ENCODE measurements at places on chromosomes 4 and X.

DNA sequence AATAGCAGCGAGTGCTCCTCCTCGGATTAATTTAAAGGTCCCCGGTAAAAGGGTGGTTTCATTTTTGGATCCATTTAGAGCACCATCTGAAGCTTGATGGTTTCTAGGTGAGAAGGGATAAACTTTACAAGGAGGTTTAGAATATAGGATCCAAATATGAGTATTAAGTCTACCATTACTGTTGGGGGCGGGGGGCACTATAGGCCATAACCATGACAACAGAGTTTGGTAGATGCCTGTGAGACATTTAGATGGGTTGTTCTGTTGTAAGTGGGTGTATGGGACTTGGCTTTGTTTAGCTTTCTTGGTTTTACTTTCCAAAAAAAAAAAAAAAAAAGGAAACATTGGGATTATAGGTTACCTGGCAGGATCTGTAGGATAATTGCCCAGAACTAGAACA is 92.7 kb downstream of the TENT5D start:
- DNase-seq = no peak

- no peak for DNase-seq
These were observed 50.9 kb upstream of the RAP1GDS1 start for GRCh38 chr4:98210281-98210680.

DNA sequence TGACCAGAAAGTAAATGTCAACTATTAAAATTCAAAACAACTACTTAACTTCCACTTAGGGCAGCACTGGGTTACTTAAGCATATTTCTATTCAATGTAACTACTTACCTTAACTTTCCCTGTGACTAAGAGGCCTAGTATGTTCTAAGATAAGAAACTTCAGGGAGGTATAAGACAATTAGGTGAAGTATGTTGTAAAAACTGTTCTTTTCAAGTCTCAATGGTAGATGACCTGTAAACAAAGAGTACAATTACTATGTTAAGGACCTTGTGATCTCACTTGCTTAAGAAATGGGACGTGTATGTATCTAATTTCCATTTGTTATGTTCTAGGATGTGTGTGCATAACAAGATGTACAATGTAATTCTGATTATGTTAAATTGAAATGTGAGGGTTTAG is 960.5 kb downstream of the CCSER1 start:
- no peak for DNase-seq

GRCh38 chr4:142817442-142817841 is 28.7 kb downstream of the INPP4B start:
- DNase-seq = no peak

GRCh38 chrX:65928522-65928921 is 111.4 kb downstream of the VSIG4 start:
- no peak for DNase-seq

DNA sequence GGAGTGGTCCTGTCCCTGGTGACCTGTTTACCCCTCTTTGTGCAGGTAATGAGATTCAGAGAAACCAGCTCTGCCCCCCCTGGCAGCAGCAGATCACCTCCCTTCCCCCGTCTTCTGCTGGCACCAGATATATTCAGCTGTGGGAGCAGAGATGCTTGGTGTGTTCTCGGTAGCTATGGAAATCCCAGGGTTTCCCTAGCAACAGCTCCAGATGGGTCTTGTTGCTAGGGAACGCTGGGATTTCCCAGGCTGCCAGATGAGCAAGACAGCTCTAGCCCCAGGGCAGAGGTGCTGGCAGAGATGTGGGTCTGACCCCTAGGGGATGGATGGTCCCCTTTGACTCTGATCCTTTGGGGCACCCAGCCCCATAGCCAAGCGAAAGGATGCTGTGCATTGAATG is 20.2 kb downstream of the CETN2 start:
- DNase-seq = no peak

DNA sequence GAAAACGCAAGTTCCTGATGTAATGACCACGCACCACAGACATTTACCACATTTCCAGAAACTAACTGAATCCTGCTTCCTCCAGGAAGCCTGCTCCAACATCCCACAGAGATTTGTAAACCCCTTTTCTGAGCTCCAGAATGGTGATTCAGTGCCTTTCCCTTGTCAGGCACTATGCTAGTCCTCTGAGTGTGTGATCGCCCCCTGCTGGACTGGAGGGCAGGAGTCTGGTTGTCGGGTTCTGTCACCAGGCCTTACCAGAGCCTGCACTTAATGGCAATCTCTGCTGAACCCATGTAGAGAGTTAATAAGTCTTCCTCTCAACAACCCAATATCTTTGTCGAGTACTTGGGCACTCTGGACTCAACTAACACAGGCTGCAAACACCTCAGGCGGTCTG is 14.5 kb upstream of the KDM5C start:
- DNase-seq = no peak

DNA sequence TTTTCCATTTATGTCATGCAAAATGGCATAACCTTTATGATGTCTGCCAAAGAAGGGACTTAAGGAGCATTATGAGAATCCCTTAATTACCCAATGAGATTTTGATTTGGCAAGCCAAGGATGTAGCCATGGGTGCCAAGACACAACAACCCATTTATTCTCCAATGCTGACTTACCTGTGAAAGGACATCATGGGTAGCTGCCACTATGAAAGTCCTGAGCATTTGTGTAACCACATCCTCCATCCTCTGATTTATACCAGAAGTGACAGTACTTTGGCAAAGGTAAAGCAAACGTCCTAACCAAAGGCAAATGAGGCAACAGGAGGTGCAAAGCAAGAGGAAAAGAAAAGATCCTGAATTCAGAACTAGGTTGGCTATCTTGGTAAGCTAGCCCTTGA is 87.3 kb upstream of the EMCN start:
- DNase-seq = no peak

DNA sequence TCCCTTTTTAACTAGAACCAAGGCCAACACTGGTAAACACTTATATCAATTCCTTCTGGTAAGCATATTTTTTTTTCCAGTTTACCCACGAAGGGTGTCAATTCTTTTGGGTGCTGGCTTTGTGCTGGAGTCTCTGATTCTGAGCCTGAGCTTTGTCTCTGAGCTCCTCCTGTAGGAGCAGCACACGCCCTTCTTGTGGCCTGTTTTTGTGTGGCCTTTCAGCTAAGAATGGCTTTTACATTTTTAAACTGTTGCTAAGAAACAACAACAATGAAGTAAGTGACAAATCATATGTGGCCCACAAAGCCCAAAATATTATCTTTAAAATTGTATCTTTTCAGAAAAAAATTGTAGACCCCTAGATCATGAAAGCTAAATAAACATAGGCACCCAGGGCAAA is 98.0 kb upstream of the TBC1D9 start:
- DNase-seq = no peak

GRCh38 chr4:48346594-48346993 is 5.3 kb downstream of the SLAIN2 start:
- no peak for DNase-seq

GRCh38 chr4:8205749-8206611 is 6.9 kb downstream of the SH3TC1 start:
- no peak for DNase-seq

DNA sequence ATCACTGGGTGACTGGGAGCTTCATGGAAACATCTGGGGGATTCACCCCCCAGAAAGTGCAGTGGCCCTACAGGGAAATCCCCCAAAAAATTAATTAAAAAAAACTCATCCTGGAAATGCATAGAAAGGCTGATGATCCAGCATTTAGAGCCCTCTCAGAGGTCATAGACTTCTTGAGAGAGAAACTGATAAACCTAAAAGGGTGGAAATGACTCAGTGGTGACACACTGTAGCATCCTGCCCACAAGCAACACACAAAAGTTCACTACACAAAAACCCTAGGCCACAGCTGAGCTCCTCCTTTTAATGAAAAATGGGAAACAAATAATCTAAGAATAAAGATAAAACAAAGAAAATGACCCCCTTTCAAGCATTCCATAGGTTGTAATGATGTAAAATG is 911.5 kb downstream of the GLUD2 start:
- DNase-seq = no peak

DNA sequence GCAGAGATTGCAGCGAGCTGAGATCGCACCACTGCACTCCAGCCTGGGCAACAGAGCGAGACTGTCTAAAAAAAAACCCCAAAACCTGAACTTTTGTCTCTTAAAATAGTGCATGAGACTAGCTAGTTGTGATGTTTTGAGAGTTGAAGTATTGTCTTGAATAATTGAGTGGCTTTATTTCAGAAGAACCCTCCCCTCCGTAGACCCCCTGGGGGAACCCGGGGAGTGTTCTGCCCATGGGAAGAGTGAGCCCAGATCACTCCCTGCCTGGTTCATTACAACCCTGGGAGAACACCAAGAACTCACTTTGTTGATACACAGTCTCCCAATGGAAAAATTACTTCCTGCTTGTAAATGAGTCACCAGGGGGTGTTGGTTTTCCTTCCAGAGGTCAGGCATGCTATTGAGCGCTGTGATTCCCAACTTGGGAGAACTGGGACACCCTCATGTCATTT is 65.3 kb upstream of the SHISA3 start:
- no peak for DNase-seq

DNA sequence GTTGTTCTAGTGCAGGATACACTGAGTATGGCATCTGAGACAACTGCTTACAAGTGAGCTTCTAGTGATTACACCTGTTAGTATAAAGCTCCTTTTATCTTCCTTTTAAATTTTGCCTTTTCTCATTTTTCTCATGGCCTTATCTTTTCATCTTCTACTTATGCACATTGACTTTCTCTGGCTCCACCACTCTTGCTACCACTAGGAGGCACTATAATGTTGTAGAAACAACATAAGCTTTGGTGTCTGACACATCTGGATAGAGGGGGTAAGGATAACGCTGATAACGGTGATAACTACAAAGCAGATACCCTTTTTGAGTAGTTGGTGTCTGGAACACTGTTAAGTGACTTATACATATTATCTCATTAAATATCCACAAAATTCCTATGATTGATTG is 187.4 kb upstream of the TEX13C start:
- DNase-seq = no peak

GRCh38 chr4:6625256-6625655 is 15.2 kb upstream of the MRFAP1 start:
- no peak for DNase-seq

Data from CD8-positive, alpha-beta T cell (primary cell).